ENCODE measurements at places on chromosomes 2 and 18.

DNA sequence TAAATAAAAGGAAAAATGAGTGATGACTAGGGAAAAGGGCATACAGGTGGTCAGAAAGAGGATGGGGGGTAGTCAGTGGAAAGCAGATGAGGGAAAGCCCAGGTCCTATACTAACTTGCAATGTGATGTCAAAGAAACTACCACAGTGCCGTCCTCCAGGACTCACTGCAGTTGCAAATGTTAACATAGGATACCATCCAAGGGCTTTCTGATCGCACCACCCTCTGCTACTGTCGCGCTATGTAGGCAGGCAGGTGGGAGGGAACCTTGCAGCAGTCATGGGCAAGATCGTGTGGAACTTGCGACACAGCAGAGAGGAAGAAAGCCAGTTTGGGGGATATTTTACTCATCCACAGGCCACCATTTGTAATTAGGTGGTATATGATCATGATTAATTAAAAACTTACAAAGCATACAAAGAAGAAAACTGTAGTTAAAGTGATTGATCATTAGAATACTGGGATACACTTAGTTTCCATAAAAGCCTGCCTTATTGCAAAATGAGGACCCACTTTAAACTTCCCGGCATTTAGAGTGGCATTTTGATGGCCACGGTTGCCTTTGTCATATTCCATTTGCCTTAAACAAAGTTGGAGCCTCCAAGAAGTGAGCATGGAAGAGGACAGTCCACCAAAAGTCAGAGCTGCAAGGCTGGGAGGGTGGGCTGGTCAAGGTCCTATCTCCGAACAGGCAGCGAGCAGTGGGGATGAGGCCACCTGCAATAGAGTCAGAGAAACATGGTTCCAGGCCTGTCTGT lies 8.5 kb upstream of the ROCK2 start:
- no peak for DNase-seq

GRCh38 chr2:178246696-178247095 lies 52.4 kb downstream of the OSBPL6 start:
- DNase-seq = no peak

- no peak for DNase-seq
Observed at GRCh38 chr2:184581391-184581790, 16.9 kb upstream of the ZNF804A start.

DNA sequence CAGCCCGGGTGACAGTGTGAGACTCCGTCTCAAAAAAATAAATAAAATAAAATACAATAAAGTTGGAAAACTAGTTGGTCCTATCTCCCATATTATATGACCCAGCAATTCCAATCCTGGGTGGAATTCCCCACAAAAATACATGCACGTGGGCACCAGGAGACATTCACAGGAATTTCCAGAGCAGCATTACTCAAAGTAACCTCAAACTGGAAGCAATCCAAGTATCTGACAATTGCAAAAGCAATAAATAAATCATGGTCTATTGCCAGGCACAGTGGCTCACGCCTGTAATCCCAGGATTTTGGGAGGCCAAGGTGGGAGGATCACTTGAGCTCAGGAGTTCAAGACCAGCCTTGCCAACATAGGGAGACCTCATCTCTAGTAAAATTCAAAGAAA lies 101.2 kb upstream of the MAP4K4 start:
- no peak for DNase-seq

- no peak for DNase-seq
Observed at GRCh38 chr2:71879509-71880184, 268.0 kb downstream of the CYP26B1 start.

DNA sequence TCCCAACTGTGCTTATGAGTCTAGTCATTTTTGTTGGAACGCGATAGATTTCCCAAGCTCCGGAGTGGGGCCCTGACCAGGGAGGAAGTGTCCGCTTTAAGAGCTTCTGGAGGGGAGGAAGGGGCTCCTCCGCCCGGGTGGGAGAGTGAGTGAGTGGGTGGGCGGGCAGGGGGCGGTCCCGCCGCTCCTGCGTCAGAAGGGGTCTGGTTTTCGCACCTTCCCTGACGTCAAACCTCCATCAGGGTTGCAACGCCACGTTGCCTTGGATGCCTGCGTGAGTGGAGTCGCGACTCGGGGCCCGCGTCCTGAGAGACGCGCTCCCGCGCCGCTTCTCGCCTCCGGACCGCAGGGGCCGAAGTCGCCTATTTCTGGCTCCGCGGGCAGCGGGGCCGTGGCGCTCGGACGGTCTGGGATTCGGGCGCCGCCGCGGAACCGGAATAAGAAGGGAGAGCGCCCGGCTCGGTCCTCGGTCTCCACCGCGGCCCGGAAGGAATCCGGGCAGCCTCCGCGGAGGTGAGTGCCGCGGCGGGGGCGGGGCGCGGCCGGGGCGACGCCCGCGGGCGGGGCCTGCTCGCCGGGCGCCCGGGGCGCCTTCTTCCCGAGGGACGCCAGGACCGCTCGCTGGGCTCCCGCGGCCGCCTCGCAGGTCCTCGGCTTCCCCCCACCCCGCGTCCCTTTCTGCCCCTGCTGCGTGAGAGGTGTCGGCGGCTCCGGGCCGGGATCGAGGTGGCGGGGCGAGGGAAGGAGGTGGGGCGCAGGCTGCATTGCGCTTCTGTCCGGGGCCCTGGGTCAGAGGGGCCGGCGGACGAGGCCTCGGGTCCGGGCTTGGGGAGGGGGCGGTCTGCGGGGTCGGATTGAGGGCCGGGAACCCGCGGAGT lies at the start of gene ZDBF2:
TSS of gene ZDBF2 (plus strand) at position 230 of the 878 bp plus-strand sequence. CDS start 7,187 bp downstream, outside the sequence.
- no peak for DNase-seq

- no peak for DNase-seq
Observed at GRCh38 chr2:212892193-212892592, 259.2 kb downstream of the IKZF2 start.

DNA sequence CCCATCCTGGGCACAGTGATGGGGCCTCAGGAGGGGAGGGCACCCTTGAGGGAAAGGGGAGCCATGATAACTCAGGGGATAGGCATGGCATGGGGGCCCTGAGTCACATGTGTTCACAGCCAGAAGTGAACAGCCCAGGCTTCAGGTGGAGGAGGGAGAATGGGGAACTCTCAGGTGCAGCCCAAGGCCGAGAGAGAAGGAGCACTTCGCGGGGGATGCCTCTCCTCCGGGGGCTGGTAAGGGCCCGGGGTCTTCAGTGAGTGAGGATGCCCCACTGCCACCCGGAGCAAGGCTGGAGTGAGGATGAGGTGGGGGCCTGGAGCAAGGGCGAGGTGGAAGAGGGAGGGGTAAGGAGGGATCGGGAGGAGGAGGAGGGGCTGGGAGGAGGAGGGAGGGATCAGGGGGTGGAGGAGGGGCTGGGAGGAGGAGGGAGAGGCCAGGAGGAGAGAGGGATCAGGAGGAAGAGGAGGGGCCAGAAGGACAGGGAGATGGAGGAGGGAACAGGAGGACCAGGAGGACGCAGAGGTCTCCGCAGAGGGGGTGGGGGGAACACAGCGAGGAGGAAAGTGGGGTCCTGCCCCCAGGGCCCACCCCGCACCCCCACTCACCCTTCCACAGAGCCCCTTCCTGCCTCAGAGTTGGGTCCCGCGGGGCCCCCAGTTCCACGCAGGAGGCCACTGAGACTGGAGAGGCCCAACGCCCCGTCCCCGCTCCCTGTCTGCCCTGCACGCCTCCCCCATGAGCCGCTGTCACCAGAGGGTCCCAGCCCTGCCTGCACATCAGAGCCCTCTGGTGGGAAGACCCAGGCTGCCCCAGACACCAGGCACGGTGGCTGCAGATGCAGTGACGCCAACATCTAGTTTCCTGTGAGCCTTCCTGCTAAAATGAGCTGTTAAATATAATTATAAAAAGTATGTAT lies 42.8 kb downstream of the RAMP1 start:
- DNase-seq = no peak
